ENCODE measurements at places on chromosomes 12 and 14.
A peak's percentile ranks its signal among the peaks of the same experiment; 100 is the strongest.

DNA sequence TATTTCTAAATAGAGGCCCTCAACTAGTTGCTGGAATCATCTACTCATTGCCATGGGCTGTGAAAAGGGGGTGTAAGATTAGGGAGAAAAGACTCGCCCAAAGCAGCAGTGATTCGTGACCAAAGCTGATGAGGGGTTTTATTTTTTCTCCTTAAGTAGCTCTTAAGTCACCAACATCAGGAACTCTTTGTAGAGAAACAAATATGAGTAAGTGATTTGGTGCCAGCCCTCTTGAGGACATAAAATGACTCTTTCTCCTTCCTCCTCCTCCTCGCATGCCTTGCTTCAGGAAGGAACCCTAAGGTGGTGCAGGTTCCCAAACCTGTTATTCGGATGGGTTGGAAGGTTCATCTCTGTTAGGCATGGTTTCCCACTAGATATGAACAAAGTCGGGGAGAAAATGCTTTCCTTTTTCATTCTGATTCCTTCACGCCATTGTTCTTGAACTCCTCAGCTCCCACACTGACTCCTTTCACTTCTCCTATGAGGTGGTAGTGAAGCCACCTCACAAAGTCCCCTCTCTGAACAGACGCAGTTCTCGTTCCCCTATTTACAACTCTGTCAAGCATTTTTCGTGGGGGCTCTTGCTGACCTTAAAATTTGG lies 113.4 kb downstream of the ETV6 start:
- no peak for DNase-seq

- DNase-seq, result no peak
Measured at GRCh38 chr14:21749306-21749868, 75.8 kb upstream of the OR4E1 start.

DNA sequence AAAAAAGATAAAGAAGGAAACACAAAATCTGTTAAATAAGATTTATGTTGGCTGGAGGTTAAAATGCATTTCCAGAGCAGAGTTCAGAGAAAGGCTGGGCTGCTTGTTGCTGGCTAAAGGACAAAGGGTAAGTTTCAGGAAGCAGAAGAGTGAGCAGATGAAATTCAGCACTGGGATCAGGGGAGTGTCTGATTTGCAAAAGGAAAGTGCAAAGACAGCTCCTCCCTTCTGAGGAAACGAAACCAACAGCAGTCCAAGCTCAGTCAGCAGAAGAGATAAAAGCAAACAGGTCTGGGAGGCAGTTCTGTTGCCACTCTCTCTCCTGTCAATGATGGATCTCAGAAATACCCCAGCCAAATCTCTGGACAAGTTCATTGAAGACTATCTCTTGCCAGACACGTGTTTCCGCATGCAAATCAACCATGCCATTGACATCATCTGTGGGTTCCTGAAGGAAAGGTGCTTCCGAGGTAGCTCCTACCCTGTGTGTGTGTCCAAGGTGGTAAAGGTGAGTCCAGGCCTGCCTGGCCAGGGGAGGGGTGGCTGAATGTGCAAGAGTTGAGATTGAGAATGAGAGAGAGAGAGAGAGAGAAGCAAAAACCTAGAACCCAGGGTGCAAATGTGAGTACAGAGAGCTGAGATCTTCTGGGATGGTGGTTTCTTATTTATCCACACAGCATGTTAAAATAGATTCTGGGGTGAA lies at the start of gene OAS1:
Gene OAS1 (plus strand): TSS at position 251 of the 703 bp plus-strand sequence. CDS start 78 bp downstream, at position 329.
- no peak for DNase-seq

DNA sequence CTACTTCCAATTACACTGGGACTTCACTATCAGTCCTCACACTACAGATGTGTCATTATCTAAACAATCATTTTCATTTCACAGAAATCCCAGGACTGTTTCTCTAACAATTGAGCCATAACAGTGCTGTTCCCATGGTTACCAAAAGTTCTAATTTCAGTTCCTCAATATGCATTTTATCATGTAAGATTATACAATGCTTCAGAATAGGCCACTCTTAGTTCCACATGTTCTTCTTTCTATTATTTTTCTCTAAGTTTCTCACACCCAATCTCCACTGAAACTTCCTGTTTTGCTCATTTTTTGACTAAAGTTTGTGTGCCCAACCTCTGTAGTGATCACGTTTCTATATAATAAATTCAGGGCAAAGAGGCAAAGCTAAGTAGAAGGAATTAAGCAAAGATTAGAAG lies 185.8 kb downstream of the DUSP6 start:
- no peak for DNase-seq

DNA sequence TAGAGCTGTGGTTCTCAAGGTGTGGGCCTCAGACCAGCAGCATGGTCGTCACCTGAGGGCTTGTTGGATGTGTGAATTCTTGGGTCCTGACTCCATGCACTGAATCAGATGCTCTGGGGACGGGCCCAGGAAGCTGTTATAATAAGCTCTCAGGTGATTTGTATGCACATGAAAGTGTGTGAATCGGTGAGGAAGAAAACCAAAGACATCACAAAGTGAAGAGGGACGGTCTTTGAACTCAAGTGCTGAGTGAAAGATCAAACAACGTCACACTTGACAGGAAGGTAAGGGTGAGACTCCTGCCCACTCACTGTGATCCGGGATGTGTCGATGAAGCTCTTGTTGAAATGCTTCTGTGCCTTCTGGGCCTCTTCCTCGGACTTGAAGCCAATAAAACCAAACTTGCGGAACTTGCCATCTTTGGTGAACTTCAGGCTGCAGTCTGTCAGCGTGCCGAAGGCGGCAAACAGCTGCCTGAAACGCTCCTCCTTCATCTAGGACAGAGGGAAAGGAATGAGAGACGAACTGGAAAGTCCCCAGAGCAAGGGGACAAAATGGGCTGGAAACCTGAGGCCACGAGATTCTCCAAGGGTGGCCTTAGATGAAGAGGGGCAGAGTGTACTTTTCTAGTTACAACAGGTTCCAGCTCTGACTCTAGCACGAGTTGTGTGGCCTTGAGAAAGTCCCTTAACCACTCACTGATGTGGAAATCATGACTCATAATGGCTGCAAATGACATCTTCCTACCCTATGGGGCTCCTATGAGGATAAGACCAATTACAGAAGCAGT lies 4.0 kb downstream of the RBM19 start:
- DNase-seq, result no peak

DNA sequence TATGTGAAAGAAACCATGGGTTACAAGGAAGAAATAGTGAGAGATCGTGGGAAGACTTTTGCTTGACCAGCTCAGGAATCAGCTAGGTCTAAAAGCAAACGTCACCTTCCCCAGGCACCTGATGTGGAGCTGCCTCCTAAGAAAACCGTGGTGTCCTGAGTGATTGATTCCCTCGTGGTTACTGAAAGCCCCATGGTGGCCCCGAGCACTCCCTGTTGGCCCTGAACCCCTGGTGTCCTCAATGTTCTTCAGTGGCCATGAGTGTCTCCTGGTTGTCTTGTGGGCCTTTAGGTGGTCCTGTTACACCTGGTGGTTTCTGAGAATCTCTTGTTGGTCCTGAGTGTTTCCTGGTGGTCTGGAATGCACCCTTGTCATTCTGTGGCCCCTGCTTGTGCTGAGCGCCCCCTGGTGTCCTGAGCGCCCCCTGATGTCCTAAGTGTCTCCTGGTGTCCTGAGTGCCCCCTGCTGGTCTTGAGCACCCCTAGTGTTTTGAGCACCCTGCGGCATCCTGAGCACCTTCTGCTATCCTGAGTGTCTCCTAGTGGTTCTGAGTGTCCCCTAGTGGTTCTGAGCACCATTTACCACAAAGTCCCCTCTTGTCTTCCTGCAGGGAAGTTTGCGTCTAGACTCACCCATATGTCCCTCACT lies 518.7 kb downstream of the TMEM121 start:
- no peak for DNase-seq

DNA sequence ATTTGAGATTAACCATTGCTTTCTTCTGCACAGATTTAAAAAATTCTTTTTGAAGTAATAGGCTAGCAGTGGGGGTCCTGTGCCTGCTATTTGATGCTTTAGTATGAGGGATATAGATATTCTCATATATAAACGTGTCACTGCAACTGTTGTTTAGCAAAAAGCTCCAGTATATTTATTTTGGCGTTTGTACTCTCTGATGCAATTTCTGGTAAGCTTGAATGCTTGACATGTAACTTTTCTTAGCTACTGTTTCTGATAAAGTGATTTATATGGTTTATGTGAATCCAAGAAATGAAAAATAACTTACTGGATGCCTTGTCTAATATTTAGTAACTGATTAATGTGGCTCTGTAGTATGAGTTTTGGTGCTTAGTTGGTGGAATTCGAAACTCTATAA lies 77.1 kb downstream of the TTLL5 start:
- DNase-seq, result no peak

DNA sequence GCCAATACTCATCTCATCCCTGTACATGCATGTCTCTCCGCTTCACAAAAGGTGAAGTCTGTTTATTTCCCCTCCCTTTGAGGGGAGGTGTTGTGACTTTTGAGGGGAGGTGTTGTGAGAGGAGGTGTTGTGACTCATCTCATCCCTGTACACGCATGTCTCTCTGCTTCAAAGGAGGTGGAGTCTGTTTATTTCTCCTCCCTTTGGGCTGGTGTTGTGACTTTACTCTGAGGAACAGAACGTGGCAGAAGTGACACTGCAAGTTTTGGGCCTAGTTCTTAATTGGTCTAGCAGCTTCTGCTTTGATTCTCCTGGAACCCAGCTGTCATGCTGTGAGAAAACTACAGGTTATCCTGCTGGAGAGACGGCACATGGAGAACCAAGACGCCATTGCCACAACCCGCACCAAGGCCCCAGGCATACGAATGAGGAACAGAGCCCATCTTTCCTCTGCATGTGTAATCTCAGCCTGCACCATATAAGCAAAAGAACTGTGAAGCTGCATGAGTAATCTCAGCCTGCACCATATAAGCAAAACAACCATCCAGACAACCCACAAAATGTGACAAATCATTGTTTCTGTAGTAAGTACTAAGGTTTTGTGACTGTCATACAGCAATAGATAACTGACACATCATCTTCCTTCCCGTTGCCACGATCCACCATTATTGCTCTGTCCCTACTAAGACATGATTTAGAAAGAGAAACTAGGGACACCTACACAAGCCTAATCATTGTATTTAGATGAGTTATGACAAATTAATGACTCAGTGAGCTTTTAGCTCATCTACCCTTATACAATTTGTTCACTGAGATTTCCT lies 30.0 kb downstream of the GALNT4 start:
- no peak for DNase-seq

DNA sequence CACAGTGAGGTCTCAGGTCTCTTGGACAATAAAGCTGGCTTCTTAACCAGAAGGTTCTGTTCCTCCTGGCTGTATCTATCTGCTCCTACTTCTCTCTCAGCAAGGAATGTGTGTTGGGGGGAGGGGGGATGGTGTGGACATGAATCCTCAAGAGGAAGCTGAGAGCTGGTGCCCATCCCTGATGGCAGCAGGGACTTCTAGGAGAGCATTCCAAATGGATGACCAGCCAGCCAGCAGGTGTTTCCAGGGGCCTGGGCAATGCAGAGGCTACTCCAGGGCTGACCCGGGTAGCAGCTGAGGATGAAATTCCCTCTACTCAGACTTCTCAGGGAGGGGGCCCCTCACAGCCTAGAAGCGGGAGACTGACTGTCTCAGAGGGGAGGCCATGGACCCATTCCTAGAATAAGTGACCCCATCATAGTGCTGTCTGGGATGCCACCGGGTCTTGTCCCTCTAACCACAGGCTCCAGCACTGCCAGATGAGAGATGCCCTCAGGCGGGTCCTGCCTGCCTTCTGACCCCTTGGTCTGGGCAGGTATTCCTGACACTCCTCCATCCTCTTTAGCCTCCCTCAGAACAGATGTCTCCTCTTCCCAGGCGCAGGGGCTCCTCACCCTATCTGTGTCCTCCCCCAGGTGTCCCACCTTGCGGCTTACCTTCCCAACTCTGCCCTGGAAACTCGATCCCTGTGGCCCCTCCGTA lies 1.2 kb downstream of the RAB15 start:
- DNase-seq, result no peak

DNA sequence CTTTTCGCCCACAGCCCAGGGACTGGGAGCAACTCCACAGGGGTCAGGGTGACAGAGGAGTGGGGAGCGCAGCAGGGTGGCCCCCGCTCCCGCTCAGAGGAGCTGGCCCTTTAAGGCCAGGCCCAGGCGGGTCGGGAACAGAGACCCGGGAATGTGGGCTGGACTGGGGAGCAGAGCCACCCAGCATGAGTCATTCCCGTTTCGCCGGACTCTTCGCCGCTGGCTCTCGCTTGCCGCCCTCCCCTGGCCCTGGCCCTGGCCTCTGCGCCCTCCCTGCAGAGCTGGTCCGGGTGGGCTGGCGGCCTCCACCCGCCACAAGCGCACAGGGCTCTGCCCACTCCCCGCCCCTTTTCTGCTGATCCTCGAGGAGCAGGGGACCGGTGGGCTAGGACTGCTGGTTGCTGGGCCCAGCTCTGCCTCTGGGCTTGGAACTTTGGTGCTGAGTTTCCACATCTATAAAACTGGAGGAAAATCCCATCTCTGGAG lies 92.8 kb downstream of the NINJ2 start:
- peak; percentile 58 for DNase-seq

DNA sequence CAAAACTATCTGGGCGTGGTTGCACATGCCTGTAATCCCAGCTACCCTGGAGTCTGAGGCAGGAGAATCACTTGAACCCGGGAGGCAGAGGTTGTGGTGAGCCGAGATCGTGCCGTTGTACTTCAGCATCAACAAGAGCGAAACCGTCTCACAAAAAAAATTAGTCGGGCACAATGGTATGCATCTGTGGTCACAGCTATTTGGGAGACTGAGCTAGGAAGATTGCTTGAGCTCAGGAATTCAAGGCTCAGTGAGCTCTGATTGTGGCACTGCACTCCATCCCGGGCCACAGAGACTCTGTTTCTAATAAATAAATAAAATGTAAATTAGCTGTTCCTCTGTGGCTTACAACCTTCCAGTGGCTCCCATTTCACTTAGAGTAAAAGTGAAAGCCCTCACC lies 28.0 kb downstream of the RCOR1 start:
- no peak for DNase-seq

GRCh38 chr12:132888852-132889251 lies 1.4 kb upstream of the CHFR start:
- DNase-seq, result no peak

DNA sequence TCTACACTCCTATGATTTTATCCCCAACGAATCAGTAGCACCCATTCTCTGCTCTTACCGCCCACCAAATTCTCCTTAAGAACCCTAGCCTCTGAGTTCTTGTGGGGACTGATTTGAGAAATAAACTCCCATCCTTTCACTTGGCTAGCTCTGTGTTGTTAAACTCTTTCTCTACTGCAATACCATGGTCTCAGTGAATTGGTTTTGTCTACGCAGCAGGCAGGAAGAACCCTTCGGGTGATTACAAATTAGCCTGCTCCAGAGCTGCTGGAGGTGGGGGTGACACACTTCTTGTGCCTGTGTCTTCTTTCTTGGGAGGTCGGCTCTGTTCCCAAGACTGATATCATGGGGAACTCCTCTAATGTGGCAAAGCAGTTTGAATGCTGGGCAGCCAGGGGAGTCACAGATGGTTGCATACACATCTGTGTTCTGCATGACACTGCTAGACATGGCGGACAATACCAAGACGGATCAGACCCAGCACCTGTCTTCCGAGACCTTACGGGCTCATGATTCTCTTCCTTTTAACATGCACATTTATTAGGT lies 1.6 kb upstream of the C1S start:
- DNase-seq, result no peak

DNA sequence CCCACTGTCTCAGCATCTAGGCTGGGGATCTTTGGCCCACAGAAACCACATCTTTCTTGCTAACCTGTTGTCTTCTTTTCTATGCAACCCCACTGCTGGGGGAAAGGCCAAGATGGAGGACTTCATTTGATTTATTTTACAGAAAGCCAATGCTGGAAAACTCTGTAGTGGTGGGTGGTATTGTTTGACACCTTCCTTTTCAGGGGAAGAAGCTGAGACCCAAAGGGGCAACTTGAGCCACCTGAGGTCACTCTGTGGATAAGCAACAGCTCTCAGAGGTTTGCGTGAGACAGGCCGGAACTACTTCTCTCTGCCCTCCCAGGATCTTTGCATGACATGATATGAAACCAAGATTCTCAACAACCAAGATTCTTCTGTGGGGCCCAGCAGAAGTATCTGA lies 645.2 kb downstream of the VRK1 start:
- no peak for DNase-seq

Data from endothelial cell (in vitro differentiated cells).